Fibroblast of skin of right quadriceps (primary cell): ENCODE measurements at places on chromosomes 3 and 15.

DNA sequence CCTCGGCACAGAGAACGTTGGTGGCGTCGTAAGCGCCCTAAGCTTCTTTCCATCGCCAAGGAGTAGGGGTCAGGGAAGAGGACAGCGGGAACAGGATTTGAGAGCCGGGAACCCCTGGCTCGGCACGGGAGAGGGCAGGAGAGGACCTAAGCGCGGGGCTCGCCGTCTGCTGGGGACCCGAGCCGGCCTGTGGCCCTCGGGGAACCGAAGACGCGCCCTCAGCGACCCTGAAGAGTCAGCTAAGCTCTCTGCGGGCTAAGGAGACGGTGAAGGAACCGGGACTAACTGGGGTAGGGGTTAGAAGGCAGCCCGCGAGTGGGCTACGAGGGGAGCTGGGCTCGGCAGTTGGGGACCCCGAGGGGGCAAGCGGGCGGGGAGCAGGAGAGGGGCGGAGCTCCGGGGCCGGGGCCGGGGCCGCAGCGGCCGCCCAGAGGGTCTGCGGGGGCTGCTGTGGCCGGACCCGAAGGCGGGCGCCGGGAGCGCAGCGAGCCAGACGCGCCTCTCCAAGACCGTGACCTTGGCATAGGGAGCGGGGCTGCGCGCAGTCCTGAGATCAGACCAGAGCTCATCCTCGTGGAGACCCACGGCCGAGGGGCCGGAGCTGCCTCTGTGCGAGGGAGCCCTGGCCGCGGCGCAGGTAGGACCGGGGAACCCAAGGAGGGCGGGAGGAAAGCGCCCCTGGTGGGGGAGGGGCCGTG, 574 bp downstream of the CASR start:
- DNase-seq: no peak

DNA sequence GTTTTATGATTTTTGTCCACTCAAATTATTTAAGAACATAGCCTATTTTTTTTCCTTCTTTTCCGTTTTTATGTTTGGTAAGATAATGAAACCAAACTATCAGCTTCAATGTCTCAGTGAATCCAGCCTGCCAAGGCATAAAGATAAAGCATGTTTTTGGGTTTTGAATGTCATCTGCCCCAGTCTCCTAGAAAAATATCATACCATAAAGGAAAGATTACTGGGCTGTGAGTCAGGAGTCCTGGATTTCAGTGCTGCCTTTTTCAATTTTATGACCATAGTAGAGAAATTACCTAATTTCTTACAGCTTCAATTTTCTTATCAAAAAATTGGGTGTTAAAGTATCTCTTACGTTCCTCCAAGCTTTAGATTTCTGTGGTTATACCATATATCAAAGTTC, 87.5 kb downstream of the GAP43 start:
- DNase-seq: peak; percentile 55

GRCh38 chr3:86990012-86990733, 776 bp downstream of the VGLL3 start:
- DNase-seq: peak; percentile 51

- no peak for DNase-seq
Observed at GRCh38 chr3:56059731-56060130, 408.5 kb downstream of the ERC2 start.

- no peak for DNase-seq
Observed at GRCh38 chr15:90054618-90055097, 47.6 kb downstream of the IDH2 start.

DNA sequence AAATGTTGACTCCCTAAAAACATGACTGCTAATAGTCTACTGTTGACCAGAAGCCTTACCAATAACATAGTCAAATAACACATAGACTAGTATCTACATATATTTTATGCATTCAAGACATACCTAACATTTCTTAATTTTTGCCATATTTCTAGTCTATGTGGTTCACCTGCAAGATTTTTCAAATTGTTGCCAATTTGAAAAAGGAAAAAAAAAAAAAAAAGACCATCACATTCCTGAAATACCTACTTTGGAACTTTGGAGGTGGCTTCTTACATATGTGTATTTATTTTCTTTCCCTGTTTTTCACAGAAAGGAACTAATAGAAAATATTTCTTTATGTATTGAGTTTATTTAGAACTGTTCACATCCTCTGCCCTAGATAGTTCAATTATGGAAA, 13.4 kb upstream of the ATP13A3 start:
- no peak for DNase-seq

GRCh38 chr3:142577696-142578328, 721 bp downstream of the ATR start:
- DNase-seq: peak; percentile 10

DNA sequence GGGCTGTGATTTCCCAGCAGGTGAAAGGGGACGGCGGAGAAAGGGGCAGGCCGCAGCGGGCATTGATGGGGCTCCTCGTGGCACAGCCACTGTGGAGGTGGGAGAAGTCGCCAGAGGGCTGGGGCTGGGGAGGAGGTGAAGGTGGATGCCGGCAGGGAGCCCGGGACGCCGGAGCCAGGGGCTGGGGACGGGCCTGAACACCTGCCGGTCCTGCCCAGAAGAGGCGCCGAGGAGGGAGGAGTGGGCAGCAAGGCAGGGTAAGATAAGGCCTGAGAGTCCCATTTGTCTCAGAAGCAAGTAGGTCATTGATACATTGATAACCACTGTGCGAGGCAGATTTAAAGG, 571 bp upstream of the RARRES1 start:
- no peak for DNase-seq

GRCh38 chr15:95864467-95864886, 466.0 kb upstream of the NR2F2 start:
- DNase-seq: no peak

DNA sequence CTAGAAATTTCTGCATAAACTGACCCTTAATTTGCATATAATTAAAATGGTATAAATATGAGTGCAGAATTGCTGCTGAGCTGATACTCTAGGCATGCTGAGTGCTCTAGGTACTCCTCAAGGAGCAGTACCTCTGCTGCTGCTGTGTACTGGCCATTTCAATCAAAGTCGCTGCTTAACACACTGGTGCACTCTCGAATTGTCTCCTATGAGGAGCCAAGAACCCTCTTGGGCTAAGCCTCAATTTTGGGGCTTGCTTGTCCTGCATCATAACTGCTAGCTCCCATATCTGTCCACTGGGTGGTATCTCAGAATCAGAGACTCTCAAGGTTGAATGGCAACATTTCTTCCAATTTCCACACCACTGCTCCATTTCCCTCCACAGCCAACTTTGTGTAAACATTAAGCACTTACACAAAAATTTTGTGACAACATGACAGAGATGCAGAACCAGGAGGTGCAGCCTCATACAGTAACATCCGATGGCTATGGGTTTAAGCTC, 82.5 kb downstream of the XXYLT1 start:
- no peak for DNase-seq

- DNase-seq: no peak
Observed at GRCh38 chr3:67044955-67045354, 46.8 kb downstream of the KBTBD8 start.

GRCh38 chr15:64665179-64665578, 110.2 kb downstream of the RBPMS2 start:
- no peak for DNase-seq

DNA sequence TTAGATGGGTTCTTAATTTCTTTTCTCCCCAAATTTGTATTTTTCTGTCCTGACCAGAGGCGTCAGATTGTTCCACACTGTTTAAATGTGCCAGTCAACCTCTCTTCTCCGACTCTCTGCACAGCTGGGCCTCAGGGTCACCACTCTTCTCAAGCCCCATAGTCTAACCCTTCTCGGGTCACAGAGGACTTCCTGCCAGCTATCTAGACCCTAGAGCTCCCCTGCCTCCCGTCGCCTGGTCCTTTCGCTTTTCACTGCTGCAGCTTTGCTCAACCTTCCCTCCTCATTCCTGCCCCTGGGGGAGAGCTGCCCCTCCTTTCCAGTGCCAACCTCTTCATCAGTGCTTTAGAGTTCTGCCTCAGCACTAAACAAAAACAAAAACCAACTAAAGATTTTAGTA, 151.7 kb downstream of the ATG7 start:
- no peak for DNase-seq

GRCh38 chr15:32687556-32687955, 30.2 kb upstream of the GREM1 start:
- peak; percentile 79 for DNase-seq

DNA sequence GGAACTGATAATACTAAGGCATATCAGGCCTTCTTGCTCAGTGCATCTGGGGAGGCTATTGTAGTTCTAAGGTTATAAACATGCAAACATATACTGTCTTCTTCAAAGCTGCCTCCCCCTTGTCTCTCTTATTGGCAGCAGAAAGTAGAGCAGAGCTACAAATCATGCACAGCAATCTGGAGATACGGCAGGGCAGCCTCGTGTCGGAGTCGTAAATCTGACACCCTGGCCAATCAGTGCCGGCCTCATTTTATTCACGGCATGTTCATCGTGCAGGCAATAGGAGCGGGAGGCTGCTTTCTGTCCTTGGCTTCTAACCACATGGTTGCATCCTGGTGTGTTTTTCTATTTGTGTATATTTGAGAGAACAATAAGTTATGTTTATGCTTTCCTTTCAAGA, 300.2 kb upstream of the CNTN6 start:
- no peak for DNase-seq

DNA sequence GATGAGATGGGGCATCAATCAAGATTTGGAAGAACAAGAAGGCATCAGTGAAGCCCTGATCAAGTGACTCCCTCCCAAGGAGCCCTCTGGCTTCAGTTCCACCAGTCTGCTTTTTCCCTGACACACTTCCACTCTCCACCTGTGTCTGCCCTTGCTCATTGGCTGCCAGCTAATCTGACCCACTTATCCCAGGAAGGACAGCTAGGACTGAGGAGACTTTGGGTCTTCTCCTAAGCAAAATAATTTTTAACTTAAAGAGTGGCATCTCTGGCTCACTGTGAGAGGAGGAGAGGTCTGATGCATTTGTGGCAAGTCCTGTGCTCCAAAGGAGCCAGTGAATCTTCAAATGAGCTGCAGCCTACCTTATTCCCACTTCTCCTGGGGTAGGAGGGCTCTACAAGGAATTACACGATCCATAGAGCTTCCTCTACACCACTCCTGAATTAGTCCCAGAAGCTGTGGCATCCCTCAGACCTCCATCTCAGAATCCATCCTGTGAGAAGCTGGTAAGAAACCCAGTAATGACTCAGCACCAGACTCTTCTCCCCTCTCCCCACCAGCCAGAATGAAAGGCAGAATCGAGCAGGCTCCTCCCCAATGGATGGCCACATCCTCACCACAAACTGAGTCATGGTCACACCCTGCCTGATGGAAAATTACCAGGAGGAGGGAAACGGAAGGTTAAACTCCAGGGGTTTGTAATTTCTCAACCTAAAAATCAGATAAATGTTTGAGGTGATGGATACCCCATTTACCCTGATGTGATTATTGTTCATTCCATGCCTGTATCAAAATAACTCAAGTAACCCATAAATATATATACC, 6.3 kb upstream of the PKM start:
- DNase-seq: peak; percentile 98

DNA sequence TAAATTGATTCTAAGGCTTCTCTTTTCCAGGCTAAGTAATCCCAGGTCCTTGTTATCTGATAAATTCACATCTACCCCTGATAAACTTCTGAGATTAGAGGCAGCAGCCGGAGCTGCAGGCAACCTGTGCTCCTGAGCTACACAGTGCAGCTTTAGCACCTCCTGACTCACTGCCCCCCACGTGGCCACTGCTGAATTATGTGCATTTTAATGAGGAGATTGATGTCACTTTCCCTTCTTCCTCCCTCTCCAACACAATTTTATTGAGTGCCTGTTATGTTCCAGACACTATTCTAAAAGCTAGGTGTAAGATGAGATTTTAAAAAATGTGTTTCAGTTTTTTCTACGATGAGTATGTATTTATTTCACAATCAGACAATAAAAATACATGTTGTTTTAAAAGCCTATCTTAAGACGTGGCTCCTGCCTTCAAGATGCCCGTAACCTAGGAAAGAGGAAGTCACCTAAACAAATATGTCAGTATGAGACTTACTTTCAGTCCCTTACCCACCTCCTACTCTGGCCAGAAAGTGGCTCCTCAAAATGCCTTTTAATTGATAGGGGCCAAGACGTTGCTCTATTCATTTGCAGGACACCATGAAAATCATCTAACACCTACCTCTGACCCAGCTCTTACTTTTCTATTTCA, 161.5 kb upstream of the PFN2 start:
- peak; percentile 30 for DNase-seq

GRCh38 chr15:51776952-51777569, 25.7 kb downstream of the TMOD2 start:
- DNase-seq: peak; percentile 72

GRCh38 chr3:10492364-10493201, 12.8 kb downstream of the ATP2B2 start:
- DNase-seq: no peak

GRCh38 chr15:60548101-60548500, 69.2 kb upstream of the ICE2 start:
- no peak for DNase-seq

GRCh38 chr3:158354713-158355112, 216.3 kb upstream of the MLF1 start:
- DNase-seq: no peak

- no peak for DNase-seq
Observed at GRCh38 chr3:157467200-157467599, 30.6 kb downstream of the PTX3 start.

GRCh38 chr3:70849911-70850699, 537.7 kb upstream of the MDFIC2 start:
- peak; percentile 97 for DNase-seq

- DNase-seq: peak; percentile 21
Observed at GRCh38 chr15:90219421-90220141, 14.2 kb downstream of the CIB1 start.

DNA sequence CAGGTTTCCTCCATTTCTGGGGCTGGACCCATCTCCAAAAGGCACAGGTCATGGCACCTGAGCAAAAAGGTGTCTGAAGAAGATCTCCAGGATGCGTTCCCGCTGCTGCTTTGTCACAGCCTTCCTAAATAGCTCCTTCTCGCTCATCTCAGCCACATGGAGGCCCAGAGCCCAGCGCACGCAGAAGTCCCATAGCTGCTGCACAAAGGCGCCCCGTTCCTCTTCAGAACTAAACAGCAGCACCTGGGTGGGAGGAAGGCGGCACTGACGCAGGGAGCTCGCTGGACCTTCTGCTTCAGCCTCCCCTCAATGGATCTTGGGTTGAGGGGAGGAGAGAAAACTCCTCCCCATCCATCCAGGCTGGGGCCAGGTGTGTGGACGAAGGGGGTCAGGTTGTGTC, 8.4 kb downstream of the DUOX2 start:
- DNase-seq: no peak

DNA sequence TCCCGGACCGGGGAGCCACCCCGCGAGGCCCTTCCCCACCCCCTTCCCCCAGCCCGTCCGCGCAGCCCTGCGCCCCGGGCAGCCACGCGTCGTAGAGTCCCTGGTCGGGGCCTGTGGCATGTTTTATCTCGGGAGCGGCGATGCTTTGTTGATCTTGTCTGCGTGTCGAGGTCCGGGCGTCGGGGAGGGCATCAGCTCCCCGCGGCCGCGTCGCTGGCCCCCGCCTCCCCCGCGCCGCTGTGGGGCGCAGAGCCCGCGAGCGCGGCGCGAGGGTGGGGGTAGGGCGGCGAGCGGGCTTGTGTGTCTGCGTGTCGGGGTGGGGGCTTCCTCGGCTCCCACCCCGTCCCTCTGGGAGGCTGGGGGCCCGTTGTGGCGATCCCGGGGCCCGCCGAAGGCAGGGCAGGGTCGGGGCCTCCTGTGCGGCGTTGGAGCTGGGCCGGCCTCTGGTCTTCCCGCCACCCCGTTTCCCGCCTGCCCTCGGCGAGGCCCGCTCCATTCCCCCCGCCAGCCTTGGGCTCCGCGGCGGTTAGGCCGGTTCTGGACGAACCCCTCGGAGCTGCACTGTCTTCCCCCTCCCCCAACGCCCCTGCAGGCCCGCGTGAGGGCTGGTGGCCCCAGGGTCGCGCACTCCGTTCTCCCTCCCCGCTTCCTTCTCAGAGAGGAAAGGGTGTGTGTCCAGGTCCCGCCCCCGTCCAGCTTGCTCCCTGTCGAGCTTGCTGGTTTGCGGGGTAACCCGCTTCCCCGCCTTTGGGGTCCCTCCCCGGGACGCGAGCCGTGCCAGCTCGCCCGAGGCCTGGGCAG, 695 bp downstream of the GMPS start:
- peak; percentile 18 for DNase-seq
